ENCODE measurements at places on chromosomes 2 and 18.

GRCh38 chr2:164069540-164069939 lies 333.7 kb upstream of the FIGN start:
- DNase-seq, result no peak
- H3K27ac ChIP-seq, result no peak overlapping the region
- H3K4me1 ChIP-seq, result no peaks in the 10 kb centered on the region

DNA sequence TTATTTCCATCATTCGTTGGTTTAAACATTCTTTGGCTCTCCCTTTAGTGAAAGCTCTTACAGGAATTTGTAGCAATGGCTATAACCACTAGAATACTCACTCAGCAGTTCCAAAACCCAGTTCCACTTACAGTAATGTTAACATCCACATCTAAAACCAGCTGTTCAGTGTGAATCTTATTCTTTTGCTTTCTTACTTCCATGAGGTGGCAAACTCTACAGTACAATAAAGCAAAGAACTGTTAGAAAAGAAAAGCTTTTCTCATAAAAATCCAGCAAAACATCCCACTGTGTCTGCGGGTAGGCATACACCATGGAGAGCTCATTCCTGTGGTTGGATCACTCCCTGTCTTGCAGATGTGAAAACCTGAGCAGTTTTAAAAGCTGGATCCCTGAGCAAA lies 147.1 kb downstream of the ARHGAP28 start:
- no peaks in the 10 kb centered on the region for H3K4me1 ChIP-seq
- no peaks in the 10 kb centered on the region for H3K27me3 ChIP-seq
- H3K36me3 ChIP-seq, result peaks cover 3% of the 10 kb centered on the region
- DNase-seq, result no peak
- H3K27ac ChIP-seq, result no peak overlapping the region

DNA sequence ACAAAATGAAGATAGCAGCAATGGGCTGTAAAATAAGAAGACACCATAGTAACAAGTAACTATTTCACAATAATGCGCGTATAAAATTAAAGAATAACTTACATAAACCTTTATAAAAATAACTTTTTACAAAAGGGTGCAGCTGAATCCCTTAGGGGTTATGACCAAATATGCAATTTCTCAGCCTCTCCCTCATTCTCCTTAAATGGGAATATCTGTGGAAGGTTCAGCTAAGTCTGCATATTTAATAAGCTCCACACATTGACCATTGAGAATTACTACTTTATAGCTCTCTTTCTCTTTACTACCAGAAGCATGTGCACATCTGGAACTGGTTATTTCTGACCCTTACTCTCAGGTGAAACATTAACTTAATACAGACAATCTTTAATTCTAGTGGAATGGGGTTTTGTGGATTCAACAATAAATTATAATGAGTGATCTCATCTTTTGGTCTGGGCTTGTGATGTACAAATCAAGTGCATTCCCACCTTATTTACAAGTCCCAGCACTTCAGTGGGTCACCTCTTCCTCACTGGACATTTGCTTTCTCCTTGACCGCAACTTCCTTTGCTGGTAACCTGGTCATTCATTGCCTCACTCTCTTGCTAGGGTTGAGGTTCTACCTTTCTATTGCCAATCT lies 15.7 kb downstream of the ARHGAP15 start:
- no peaks in the 10 kb centered on the region for H3K4me1 ChIP-seq
- H3K36me3 ChIP-seq, result no peaks in the 10 kb centered on the region
- no peaks in the 10 kb centered on the region for H3K27me3 ChIP-seq
- no peak overlapping the region for H3K27ac ChIP-seq
- no peak for DNase-seq

DNA sequence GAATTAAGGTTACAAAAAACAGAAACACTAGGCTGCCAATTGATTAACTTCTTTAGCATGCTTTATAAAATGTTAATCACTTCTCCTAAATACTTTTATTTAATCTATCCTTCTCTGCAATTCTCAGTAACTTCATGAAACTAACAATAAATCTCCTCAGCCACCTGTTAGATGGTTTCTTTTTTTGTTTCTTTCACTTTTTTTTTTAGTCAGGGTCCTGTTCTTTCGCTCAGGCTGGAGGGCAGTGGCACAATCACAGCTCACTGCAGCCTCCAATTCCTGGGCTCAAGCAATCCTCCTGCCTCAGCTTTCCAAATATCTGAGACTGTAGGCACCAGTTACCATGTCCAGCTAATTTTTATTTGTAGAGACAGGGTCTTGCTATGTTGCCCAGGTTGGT lies 213.4 kb upstream of the STK17B start:
- DNase-seq, result no peak
- no peak overlapping the region for H3K4me3 ChIP-seq
- H3K4me1 ChIP-seq, result peaks cover 7% of the 10 kb centered on the region
- no peaks in the 10 kb centered on the region for H3K36me3 ChIP-seq
- no peaks in the 10 kb centered on the region for H3K27me3 ChIP-seq

DNA sequence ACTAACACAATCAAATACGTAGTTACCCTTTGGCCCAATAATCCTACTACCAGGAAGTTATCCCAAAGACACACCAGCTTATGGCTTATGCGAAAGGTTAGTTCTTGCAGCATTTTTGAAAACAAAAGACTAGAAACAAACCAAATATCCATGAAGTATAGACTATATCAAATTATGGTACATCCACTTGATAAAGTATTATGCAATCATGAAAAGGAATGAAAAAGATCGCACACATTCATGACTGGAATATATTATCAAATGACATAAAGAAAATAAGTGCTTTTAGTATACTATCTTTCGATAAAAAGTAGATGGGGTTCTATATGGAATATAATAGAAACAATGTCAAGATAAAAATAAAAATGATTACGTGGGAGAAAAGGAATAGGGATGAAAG lies 78.2 kb downstream of the COBLL1 start:
- no peak overlapping the region for H3K27ac ChIP-seq
- DNase-seq, result no peak
- H3K4me1 ChIP-seq, result no peaks in the 10 kb centered on the region
- H3K27me3 ChIP-seq, result no peaks in the 10 kb centered on the region
- H3K4me3 ChIP-seq, result no peak overlapping the region
- no peaks in the 10 kb centered on the region for H3K36me3 ChIP-seq

- no peaks in the 10 kb centered on the region for H3K36me3 ChIP-seq
- peaks cover 4% of the 10 kb centered on the region for H3K27me3 ChIP-seq
- no peaks in the 10 kb centered on the region for H3K4me1 ChIP-seq
- H3K27ac ChIP-seq, result no peak overlapping the region
- H3K4me3 ChIP-seq, result no peak overlapping the region
These were observed 20.0 kb downstream of the GREB1 start for GRCh38 chr2:11553661-11554398.
